ENCODE measurements at places on chromosomes 4 and X.

GRCh38 chr4:6878451-6879059 lies 31.1 kb upstream of the TBC1D14 start:
- peak; percentile 76 for DNase-seq

DNA sequence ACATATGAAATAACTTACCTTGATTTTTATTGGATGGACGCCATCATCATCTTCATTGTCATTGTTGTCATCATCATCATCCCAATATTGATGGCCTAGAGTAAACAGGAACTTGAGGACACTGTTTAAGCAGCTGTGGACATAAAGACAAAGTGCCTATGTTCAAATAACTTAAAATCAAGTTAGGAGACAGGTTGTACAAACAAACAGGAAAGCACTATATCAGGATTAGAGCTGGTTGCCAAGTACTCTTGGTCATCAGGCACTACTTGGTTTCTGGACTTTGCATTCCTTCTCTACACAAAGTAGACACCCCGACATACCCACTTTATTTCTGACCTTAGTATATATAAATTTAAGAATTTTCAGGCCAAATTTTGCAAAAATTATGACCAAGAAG lies 608.6 kb downstream of the KLHL13 start:
- DNase-seq: no peak

GRCh38 chr4:18130256-18130655 lies 108.7 kb upstream of the LCORL start:
- no peak for DNase-seq

DNA sequence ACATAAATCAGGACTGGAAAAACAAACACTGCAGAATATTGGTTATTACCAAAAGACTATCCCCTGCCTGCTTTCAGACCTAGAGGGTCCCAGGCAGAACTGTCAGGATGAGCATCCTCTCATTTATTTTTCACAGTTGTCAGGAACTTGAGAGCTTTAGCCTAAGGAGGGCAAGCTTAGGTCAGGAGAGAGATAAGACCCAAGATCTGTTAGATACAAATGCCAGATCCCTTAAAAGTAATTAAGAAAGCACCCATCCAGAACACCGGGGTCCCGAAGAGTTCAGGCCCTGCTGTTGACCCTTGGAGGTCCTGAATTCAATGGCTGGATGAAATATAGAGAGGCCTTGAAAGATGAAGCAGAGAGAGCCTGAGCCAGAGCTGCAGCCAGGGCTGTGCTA lies 5.9 kb upstream of the MAGEB3 start:
- DNase-seq: no peak

GRCh38 chr4:37082912-37083311 lies 161.6 kb upstream of the NWD2 start:
- DNase-seq: peak; percentile 6

- no peak for DNase-seq
These were observed 20.8 kb upstream of the LRBA start for GRCh38 chr4:151035911-151036310.

DNA sequence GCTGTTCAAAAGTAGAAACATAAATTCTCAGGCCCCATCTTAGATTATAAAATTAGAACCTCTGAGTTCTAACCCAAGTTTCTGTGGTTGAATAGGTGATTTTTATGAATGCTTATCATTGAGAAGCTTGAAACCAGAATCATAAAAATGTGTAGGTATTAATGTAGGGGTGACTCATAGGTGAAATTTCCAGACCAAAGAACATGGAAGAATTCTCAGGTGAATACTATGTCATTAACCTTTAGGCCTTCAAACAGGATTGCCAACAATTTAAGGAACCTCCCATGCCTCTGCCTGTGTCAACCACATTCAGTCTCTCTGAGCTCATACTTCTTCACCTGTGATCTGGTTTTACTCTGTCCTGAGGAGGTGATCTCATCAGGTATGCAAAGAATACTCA lies 177.8 kb downstream of the NPFFR2 start:
- DNase-seq: peak; percentile 92

- peak; percentile 51 for DNase-seq
These were observed 65.9 kb downstream of the LARP7 start for GRCh38 chr4:112702892-112703291.

DNA sequence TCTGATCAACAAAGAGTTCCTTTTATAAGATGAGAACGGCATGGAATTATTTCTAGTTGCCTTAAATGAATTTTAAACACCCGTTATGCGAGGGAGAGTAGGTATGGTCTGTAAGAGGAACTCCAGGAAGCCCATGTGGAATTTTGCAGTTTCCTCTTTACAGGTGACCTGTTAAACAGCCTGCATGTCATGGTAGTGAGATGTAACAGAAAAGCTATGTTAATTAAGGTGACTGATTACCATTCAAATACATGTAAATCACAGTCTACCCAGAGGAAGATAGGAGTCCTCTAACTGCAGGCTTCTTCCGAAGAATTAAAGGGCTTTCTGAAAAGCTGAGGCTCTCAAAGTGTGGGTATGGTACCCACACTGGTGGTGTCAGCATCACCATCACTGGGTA lies 163.6 kb downstream of the CBR4 start:
- no peak for DNase-seq

- DNase-seq: no peak
These were observed 97.4 kb downstream of the NLGN4X start for GRCh38 chrX:6131287-6131686.

GRCh38 chr4:122914292-122914904 lies 8.0 kb downstream of the NUDT6 start:
- DNase-seq: peak; percentile 40

DNA sequence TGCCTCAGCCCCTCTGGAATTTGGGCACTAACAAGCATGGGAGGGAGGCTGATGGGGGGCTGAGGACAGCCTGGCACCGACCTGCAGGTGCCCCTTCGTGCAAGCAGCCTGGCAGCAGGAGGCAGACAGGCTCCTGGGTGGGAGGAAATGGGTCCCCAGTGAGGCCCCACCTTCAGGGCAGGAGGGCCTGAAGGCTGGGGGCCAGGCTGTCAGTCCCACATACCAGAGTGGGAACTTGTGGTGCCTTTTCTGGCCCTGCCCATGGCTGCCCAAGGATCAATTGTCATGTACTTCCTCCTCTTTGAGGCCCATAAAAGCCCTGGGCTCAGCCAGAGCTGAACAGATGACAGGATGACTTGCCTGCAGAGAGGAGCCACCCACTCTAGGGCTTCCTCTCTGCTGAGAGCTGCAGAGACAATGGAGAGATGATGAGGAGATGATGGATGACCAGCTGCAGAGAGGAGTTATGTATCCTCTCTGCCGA lies 141.0 kb downstream of the PDHA2 start:
- no peak for DNase-seq

DNA sequence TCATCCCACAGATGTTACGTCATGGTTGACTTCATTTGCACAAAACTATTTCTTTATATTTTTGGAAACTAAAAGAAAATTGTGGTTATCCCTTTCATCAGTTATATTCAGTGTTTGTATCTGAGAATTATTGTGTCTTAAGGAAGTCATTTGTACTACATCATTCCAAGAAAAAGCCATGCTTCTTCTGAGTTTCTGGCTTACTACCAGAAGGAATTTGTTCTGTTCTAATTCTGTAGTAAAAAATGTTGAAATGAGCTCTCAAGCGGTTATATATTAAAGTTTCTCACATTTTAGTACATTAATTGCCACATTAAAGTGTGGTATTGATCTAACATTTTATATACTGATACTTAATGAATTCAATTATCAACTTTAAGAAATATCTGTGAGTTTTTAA lies 1844.5 kb downstream of the PCDH7 start:
- DNase-seq: no peak

- DNase-seq: peak; percentile 84
These were observed 9.0 kb upstream of the PITX2 start for GRCh38 chr4:110631584-110632505.

GRCh38 chr4:153471698-153472093 lies 5.5 kb downstream of the TMEM131L start:
- DNase-seq: no peak

- DNase-seq: no peak
These were observed 44.1 kb downstream of the CHRNA9 start for GRCh38 chr4:40379248-40379647.

- no peak for DNase-seq
These were observed 1269.0 kb downstream of the FSTL5 start for GRCh38 chr4:160894809-160895208.

DNA sequence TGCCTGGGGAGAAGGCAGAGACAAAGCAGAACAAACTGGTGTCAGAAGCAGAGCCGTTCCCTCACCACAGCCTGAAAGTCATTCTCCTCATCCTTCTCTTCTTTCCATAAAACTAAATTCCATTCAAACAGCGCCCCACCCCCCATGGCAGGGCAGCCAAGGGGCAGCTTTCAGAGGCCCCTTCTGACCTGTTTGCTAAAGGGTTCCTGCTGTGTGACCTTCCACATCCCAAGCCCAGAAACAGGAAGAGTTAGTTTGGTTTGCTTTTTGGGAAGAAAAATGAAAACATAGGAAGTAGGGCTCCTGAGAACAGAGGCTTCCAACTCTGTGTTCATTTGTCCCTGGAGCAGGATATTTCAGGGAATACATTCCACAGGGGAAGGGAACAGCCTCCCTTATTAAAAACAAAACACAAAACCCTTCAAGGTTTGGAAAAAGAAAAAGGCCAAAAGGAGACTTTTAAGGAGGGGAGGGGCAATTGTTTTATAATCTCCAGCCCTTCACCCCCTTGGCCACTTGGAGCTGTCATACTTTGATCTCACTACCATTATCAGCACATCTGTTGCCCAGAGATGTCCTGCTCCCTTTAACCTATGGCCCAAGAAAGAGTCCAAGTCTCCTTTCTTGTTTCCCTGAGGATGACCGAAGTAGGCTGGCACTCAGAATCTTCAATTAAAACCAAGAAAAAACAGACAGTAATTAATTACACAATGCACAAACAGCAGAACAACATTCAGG lies 25.3 kb downstream of the STARD8 start:
- DNase-seq: no peak

- no peak for DNase-seq
These were observed 226.2 kb downstream of the HS6ST2 start for GRCh38 chrX:132732236-132732635.

- DNase-seq: peak; percentile 1
These were observed 119.2 kb upstream of the LEF1 start for GRCh38 chr4:108287834-108288413.

GRCh38 chr4:80180743-80181142 lies 16.6 kb upstream of the PRDM8 start:
- DNase-seq: no peak

DNA sequence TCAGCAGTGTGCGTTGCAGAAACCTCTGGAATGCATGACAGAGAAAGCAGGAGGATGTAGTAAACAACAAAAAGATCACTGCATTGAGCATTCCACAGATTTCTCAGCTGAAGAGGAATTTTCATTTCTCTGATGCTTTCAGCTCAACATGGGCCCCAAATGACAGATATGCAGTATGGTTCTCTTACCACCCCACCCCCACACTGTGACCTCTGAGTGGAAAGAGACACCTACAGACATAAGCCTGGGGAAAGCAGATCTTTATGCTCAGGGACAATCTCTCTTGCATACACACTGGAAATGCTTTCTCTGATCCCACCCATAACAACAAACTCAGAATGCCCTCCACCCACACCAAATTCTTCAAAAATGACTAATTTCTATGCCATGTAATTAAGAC lies 983.7 kb upstream of the LCORL start:
- DNase-seq: peak; percentile 17

- DNase-seq: no peak
These were observed 24.5 kb upstream of the HNRNPD start for GRCh38 chr4:82398263-82398662.

GRCh38 chr4:104493081-104493831 lies 1.4 kb downstream of the CXXC4 start:
- no peak for DNase-seq

- peak; percentile 96 for DNase-seq
These were observed 515.6 kb downstream of the PPARGC1A start for GRCh38 chr4:23374259-23374658.

- no peak for DNase-seq
These were observed 23.7 kb downstream of the ABCG2 start for GRCh38 chr4:88134536-88135355.

- peak; percentile 71 for DNase-seq
These were observed 23.4 kb downstream of the FBXO8 start for GRCh38 chr4:174260099-174260498.

DNA sequence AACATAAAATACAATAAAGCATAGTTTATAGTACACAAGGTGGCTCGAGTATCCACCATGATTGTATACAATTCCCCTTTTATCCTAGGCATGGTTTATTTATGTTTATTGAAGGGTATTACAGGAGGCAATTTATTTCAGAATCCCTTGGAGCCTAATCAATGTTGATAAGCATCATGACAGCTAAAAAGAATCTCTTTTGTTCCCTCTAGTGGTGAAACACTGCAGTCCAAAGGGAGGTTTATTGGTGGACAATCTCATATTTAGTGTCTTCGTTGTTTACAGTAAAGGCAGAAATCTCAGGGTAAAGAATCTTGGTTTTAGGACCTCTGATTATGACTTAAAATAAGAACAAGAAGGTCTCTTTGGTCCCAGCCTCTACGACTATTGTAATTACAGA lies 1712.5 kb downstream of the C4orf33 start:
- DNase-seq: peak; percentile 9

- DNase-seq: no peak
These were observed 235.4 kb downstream of the OR13H1 start for GRCh38 chrX:131779306-131779705.

DNA sequence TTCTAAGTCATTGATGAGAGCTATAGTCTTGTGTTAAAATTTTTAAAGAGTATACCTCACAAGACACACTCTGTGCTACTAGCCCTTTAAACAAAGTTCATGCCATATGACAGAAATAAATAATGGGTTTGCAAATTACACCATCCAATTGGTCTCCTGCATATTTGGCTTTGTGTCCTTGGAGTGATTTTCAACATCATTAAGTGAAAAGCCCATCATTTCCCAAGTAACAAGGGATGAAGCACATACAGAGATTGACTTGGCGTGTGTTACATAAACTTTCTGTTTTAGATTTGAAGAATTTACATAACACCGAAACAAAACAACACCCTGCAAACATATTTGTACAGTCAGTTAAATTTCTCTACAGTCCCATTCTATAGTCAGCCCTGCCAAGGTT lies 216.9 kb upstream of the NEIL3 start:
- DNase-seq: no peak

DNA sequence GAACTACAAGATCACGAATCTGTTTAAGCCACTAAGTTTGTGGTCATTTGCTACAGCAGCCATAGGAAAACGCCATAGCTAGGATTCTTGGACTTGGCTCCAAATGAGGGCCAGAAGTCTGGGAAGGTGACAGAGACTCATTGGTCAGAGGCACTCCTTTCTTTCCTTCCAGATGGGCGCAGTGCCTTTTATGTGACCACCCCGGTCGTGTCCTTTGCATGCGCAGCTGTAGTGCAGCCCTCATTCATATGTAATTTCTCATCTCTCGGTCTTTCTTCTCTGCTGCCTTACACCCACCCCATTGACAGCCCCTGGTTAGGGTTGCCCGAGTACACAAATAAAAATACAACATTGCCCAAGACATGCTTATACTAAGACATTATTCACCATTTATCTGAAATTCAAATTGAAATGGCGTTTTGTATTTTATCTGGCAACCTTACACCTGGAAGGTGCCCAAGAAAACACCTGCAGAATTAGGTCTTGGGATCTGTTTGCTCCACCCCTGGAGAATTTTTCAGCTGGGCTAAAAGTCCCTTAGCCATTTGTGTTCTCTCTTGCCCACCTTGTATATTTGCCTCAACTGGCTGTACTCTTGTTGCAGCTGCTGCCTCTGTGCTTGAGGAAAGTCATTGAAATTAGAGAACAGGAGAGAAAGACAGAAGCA lies 21.9 kb downstream of the CCKAR start:
- no peak for DNase-seq
